Activated T-helper 1 cell treated with anti-CD3 and anti-CD28 coated beads, Interleukin-2, amount 50 U/mL, for 16 hours (primary cell): ENCODE measurements at places on chromosomes 2 and 18.

DNA sequence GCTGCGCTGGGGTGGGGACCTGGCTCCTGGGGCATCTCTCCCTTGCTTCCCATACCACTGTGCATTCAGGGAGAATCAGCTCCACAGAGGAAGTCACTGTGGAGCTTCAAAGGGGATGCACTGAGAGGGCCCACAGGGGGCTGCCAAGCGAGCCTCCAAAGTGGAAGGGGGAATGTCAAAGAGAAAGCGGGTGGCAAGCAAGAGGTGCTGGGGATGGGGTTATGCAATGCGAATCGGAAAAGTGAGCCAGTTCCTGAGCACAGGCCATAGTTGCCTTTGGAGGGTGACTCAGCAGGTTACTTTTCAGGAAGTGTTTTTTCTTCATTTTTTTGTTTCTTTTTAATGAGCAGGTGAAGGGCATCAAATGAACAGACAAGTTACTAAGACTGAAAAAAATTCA lies 17.6 kb downstream of the PMAIP1 start:
- DNase-seq, result no peak

DNA sequence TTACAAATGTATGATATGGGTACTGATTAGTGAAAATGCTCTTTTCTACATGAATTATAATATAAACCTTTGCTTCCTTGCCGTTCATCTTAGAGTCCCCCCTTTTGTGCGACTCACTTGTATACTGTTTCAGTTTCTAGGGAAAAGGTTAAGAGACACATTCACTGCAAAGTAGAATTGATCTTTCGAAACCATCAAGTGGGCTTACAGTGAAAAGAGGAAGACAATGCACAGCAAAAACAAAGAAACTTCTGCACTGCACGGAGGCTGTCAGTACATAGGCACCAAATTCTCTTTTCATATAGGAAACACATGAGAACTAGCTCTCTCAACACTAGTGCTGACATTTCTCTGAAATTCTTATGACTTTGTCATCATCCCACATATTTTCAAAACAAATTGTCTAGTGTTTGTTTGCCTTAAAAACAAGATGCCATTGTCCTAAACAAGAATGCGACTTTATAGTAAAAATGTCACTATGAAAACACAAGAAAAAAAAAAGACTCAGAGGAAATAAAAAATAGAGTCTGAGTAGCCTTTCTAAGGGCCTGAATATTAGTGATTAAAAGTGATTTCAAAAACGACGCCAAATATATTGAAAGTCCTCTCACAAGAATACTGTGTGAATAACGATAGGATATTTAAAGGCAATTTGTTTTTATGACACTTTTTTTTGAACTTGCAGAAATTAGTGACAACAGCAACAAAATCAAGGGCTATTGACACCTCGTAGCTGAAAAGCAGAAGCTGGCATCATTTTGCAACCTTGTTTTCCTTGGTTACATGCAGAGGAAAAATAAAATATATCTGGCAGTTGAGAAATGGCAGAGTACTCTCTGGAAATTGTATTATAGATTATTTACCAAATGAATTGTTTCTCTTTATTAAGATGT lies 827.0 kb downstream of the BCL11A start:
- no peak for DNase-seq

GRCh38 chr18:56139792-56140254 lies 498.6 kb downstream of the TXNL1 start:
- no peak for DNase-seq

- no peak for DNase-seq
Observed at GRCh38 chr2:203740871-203741281, 34.4 kb downstream of the CD28 start.

DNA sequence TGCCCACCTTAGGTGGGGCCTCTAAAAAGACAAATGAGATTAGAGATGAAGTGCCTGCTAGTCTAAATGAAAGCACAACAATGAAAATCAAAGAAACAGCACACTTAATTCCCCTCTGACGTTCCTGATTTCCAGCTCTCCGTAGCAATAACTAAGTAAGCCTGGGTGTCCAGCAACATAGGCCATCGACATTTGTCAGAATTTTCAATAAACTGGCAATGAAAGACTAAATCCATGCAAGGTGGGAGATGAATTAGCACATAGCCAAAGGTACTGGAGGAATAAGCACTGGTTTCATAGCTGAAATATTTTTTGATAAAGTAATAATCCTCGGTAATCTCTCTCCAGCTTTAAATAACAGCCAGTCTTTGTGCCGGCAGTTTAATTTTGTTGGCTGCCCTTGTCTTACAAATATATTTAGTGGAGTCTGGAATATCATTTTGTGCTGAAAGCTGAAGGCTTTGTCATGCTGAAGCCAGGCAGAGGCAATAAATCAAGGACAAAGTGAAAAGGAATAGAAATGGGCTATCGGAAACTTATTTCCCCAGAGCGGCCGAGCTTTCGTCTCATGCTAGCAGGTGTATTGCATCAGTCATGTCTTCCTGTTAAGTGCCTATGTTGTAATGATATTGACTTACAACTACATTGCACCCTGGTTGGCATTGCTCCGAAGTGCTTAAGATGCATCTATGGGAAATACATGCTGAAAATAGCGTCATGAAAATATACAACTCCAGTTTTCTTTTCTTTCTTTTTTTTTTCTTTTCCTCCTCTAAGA lies 790.1 kb downstream of the CNTNAP5 start:
- no peak for DNase-seq

GRCh38 chr2:132656266-132656975 lies 13.6 kb downstream of the LYPD1 start:
- DNase-seq, result no peak

DNA sequence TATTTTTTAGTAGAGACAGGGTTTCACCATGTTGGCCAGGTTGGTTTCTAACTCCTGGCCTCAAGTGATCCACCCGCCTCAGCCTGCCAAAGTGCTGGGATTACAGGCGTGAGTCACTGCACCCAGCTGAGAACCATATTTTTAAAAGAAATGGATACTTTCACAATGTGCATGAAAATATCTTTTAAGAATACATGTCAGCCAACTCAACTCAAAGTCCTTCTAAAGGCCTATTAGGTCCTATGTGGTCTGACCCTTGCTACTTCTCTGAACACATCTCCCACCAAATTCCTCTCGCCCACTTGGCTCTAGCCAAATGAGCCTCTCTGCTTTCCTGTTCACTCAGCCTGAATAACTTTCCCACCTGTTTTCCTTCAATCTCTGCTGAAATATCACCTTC lies 119.6 kb downstream of the MTX2 start:
- no peak for DNase-seq

- DNase-seq, result no peak
Observed at GRCh38 chr2:198916548-198917080, 541.1 kb downstream of the SATB2 start.

GRCh38 chr2:95670686-95671085 lies 78.9 kb downstream of the TRIM43 start:
- no peak for DNase-seq

DNA sequence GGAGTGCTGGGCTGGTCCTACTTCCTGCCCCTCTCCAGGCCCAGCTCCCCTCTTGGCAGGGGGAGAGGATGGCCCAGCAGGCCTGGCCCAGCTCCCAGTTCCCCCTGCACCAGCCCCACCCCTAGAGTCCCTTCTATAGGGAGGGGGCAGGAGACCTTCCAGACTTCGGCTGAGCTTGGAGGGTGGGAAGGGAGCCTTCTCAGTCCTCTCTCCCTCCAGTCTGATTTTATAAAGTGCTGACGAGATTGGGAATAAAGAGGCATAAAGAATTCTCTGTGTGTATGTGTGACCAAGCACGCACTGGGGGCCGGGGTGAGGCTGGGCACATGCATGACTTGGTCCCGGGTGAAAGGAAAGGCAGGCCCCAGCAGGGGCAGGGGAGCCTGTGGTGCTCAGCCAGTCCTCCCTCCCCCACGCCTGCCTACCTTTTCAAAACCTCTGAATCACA lies 5.1 kb downstream of the CHPF start:
- no peak for DNase-seq

DNA sequence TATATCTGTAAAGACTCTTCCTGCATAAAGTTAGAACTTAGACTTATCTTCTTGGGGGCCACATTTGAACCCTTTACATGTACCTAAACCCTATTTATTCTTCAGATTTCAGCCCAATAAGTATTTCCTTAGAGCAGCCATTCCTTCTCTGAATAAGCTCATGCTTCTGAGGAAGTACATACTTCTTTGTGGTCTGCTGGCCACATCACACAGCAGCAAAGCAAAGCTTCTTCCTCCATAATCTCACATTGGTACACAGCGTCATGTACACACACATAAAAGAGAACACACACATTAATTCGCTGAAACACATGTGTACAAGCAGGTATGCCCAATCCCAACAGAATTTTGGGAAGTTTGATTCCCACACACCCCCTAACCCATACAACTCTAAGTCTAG lies 331.0 kb downstream of the CDH2 start:
- no peak for DNase-seq

DNA sequence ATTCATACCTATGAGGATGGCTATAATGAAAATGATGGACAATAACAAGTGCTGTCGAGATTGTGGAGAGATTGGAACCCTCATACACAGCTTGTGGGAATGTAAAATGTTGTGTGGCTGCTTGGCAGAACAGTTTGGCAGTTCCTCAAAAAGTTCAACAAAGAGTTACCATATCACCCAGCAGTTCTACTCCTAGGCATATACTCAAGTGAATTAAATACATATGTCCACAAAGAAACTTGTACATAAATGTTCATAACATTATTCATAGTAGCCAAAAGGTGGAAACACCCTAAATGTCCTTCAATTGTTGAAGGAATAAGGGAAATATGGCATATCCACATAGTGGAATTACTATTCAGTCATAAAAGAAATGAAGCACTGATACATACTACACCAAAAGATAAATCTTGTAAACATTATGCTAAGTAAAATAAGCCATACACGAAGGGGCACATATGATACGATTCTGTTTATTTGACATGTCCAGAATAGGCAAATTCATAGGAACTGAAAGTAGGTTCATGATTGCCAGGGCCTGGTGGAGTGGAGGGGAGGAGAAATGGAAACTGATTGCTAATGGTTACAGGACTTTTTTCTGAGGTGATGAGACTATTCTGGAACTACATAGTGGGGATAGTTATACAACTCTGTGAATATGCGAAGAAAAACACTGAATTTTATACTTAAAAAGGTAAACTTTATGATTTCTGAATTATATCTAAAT lies 92.1 kb downstream of the ADAM23 start:
- no peak for DNase-seq

GRCh38 chr2:173171924-173172643 lies 96.4 kb downstream of the MAP3K20 start:
- no peak for DNase-seq

GRCh38 chr18:7146067-7146466 lies 28.5 kb upstream of the LAMA1 start:
- no peak for DNase-seq

DNA sequence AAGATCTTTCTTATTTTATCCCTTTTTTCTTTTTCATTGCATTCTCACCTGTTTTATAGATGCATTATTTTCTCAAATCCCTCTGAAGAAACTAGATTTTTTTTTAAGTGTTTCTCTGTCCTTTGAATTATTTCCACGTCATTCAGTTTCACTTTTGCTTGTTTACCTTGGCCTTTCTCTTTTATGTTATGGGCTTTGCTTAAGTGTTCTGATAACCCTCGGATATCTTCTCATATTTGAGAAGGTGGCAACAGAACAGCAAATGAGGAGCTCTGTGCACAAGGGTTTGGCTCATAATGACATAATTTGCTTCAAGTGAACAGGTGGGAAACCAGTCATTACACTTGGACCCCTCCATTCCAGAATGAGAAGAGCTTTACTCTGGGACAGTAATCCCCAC lies 111.9 kb downstream of the C1D start:
- no peak for DNase-seq

GRCh38 chr18:26003817-26004216 lies 86.6 kb downstream of the SS18 start:
- no peak for DNase-seq

- DNase-seq, result no peak
Observed at GRCh38 chr2:217990389-217990788, 12.4 kb downstream of the TNS1 start.

GRCh38 chr2:85813211-85813981 lies 59.6 kb downstream of the ATOH8 start:
- DNase-seq, result no peak

- no peak for DNase-seq
Observed at GRCh38 chr2:88398180-88398579, 54.3 kb downstream of the FOXI3 start.

DNA sequence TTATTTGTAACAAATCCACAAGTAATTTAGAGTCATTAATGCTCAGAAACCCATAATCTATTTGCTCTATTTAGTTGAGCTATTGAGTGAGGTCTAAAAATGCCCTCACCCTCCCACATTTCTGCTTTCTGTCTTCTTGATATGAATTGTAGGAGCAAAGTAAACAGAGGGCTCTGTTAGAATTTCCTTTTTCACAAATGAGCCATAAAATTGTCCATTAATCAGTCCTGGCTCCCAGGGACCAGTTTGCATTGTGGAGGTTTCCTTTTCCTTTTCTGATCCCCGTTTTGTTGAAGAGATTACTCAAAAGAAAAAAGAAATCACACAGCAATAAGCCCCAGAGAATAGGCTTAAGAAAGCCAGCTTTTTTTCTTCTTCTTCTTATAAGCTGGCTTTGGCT lies 476.7 kb downstream of the EPHA4 start:
- no peak for DNase-seq

DNA sequence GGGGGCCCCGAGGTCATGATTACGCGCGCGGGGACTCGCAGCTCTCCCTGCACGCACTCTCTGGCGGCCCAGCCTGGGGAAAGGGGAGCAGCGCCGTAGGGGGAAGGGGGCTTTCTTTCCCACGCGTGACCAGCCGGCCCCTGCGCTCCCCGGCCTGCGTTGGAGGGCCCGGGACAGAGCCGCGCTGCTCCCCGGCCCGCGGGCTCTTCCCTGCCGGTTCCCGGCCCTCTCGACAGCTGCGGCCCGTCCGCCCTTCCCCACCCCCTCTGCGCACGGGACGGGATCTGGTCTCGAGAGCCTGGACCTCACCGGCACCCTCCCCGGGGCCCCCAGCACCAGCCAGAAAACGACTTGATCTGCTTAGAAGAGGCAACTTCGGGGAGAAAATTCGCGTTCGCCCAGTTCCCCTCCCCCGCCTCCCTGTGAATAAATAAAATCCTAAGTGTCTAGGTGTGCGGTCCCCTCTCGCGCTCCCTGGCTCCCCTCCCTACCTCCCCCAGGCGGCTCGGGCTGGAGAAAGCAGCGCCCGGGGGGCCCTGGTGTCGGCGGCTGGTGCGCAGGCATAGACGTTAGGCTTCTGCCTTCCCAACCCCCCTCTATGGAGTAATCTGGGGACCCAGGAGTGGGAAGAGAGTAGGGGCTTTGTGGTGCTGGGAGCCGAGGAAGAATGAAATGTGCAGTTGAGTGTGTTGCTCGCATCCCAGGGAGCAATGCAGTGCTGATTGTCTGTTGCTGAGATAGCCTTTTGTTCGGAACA lies 803 bp upstream of the FIGN start:
- DNase-seq, result no peak

DNA sequence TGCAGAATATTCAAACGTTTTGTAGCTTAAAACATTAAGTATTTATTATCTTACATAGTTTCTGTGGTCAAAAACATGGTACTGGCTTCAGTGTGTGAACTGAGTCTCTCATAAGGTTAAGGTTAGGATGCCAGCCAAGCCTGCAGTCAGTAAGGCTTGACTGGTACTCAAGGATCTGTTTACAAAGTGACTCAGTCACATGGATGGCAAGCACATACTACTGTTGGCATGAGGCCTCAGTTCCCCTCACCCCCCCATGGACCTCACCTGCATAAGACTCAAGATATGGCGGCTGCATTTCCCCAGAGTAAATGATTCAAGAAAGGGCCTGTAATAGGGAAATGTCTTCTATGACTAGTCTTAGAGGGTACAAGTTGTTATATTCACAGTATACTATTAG lies 1167.5 kb downstream of the DPP10 start:
- no peak for DNase-seq

GRCh38 chr2:240207661-240208060 lies 67.2 kb upstream of the OTOS start:
- DNase-seq, result no peak
